ENCODE measurements at places on chromosomes 13 and 19. TPM values are rescaled to one million over a fixed set of nuclear protein-coding genes. Genes with fewer than 3 reads are reported as not detected.

- DNase-seq, result no peak
These were observed 27.9 kb upstream of the DLEU7 start for GRCh38 chr13:50871405-50871804.

DNA sequence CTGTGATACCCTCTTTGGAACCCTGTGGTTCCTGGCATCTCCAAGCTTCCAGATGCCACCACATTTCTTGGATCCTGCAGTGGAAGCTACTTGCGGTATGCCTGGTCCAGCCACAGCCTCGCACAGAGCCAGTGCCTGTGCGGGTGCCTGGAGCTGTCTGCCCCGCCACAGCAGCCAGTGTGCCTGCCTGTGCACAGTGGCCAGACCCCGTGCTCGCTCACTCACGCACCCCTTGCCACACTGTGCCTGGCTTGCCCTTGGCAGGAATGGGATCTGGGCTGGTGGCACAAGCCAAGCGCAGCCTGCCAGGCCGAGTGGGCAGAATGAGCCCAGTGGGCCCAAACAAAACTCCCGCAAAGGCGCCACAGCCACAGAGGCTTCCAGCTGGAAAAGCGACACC lies 26.2 kb downstream of the POMP start:
- no peak for DNase-seq

- DNase-seq, result no peak
These were observed at the start of the genes PEG3 and ZIM2 for GRCh38 chr19:56840451-56841192. PEG3 (minus strand) TSS chr19:56840726; CDS start chr19:56824655, 16,071 bp downstream. ZIM2 (minus strand) TSS chr19:56840726; CDS start chr19:56824277, 16,449 bp downstream.

DNA sequence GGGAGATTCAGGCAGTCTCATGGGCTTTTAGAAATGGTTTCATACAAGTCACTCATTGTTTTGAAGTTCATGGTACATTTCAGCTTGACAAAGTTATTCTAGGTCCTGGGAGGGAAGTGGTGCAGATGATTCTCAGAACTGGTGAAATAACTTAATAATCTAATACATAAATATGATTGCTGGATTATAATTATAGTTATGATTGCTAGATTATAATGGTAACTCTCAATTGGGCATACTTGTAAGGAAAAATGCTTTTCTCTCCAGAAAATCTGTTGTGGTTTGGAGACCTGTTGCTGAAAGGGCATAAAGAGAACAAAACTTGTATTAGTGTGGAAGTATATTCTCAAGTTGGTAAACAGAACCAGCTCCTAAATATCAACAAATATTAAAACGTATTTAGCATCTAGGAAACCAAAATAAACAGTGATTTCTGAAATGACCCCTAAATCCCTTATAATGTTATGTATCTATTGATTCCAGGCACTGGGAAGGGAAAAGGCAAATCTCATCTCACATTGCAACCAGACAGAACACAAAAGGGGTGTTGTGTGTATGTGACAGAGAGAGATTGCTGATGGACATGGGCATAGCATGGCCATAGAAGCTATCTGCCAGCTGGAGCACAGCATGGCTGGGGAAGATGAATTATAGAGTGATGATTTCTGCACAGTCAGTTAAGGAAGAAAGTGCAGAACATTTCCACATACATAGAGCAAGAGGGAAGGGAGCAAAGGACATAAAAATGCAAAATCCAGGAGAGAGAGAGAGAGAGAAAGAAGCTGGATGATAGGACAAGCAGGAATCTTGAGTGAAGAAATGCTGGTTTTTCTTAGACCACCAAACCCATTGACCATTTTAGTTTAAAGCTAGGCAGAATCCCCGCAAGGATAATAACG lies 87.1 kb upstream of the FRY start:
- no peak for DNase-seq

DNA sequence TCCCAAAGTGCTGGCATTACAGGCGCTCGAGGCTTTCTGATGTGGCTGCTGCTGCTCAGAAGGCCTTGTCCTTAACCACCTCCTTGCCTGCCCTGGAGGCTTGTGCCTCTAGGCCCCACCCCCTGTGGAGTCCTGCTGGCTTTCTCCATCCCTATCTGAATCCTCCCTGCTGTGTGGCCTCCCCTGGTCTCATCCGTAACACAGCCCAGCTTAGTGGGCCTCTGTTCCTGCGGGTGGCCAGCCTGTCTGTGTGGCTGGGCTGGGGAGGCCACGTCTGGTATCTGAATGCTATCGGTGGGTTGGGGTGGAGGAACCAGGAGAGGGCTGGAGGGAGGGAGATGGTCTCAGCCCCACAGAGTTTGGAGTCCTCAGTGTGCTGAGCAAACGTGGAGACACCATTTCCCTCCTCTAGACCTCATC lies 4.7 kb downstream of the RPL28 start:
- no peak for DNase-seq

DNA sequence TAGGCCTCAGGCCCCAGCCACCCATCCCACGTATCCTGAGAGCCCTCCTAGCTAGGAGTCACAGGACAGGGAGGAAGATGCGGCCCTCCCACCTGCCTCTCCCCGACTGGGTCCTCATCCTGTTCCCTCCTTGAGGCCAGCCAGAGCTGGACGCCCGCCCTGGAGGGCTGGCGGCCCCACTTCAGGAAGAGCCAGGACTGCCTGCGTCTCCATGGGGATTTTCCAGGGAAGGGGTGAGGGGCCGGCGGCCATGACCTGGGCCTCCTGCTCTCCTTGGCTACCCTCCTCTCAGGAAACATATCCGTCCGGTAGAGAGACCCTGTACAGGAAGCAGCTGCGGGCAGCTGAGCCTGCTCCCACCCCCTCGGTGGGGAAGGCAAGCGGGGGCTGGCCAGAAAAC lies 11.3 kb upstream of the PRKD2 start:
- no peak for DNase-seq

- DNase-seq, result no peak
These were observed 48.8 kb downstream of the COMP start for GRCh38 chr19:18742324-18742723.

DNA sequence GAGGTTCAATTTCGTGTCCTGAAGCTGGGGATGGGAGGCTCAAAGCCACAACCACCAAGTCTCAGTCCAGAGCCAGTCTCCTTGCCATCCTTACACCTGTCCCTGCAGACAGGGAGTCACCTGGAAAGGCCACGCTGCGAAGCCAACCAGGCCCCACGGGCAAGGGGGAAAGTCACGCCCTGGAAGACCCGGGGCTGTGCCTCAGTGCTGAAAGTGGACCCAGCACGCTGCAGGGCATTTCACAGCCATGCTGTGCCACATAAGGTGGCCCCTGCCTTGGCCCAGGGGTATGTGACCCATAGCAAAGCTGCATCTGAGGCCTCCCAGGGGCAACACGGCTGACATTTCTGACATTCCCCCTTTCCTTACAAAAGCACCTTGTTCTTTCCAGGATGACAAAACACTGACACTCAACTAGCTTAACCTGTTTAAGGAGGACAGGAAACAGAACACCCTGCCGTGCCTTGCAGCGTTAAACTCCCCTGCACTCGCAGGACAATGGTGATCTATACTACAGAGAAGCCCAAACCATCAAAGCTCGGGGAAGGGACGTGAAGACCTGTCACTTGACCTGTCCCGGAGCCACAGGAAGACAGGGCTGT lies 14.8 kb downstream of the CHERP start:
- DNase-seq, result no peak

DNA sequence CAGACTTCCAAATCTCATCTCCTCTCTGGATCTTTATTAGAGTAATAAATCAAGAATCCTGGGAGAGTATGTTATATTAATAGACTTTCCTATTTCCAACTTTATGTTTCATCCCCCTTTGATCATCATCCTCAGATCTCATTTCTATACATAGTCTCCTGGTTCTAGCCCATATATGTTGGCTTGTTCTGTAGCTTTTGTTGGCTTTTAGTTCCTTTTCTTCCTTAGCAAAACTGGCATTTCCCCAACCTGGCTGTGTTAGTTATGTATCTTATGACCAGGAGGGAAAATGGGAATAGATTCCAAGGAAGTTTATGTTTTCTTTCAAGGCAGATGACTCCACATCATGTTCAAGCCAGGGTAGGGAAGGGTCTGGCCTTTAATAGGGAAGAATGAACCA lies 2464.5 kb downstream of the PCDH9 start:
- no peak for DNase-seq

- no peak for DNase-seq
These were observed 526.0 kb downstream of the PCDH9 start for GRCh38 chr13:66704110-66704509.

- DNase-seq, result no peak
These were observed 11.2 kb downstream of the WDFY2 start for GRCh38 chr13:51595416-51595815.

- no peak for DNase-seq
These were observed at the start of gene FAM124A for GRCh38 chr13:51222037-51222685. FAM124A (plus strand) TSS chr13:51222398; CDS start chr13:51222502, 104 bp downstream.

DNA sequence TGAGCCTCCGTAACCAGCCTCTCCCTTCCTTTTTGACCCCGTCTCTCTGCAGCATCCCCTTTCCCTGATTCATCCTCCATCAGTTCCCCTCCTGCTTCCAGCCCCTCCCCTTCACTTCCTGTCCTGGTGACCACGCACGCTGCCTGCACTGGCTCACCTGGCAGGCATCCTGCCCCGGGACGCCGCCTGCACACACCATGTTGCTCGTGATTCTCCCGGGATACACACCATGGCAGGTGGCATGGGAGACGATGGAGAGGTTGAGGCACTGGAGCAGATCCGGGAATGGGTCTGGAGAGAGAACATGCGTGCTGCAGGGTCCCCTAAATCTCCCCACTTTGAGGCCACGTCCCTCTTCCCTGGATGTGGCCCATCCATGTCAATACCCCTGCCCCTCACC lies 4.2 kb downstream of the KLK12 start:
- DNase-seq, result no peak

GRCh38 chr19:1978346-1978894 lies 37.1 kb downstream of the BTBD2 start:
- DNase-seq, result no peak

- DNase-seq, result no peak
These were observed 49.9 kb downstream of the UGGT2 start for GRCh38 chr13:96003304-96003703.

DNA sequence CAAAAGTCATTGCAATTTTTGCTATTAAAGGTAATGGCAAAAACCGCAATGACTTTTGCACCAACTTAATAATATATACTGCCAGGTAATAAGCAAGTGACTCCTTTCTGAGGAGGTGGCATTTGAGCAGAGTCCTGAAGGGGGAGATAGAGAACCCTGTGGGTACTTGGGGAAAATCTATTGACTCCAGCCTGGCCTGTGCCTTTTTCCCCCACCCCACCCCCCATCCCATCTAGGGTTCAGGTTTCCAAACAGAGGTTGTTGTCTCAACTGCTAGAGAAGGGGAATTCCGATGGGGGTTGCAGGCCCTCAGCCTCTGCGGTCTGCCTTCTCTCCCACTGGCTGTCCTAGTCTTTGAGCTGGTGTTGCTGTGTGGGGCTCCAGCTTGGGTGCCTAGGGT lies 11.5 kb downstream of the S1PR2 start:
- DNase-seq, result no peak

GRCh38 chr13:44211286-44211685 lies 162.3 kb upstream of the SERP2 start:
- no peak for DNase-seq

GRCh38 chr13:61852116-61852619 lies 436.5 kb upstream of the PCDH20 start:
- DNase-seq, result no peak

- DNase-seq, result no peak
These were observed 119.2 kb upstream of the ABCC4 start for GRCh38 chr13:95420501-95420900.

DNA sequence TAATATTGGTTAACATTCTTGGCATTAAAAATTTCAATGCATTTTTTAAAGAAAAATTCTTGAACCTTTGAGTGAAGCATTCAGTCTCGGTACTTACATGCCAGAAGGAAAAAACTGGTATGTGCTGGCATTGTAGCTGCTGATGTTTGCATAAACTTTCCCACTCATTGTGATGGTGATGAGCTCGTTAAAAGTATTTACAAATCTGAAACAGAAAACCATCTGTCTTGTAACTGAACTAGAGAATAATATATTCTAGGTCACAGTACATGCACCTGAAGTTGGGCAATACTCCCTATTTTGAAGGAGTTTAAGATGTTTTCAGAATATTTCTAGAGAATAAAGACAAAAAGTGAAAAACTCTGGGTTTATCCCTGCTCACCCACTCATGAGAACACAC lies 64.1 kb downstream of the SLC15A1 start:
- DNase-seq, result no peak

DNA sequence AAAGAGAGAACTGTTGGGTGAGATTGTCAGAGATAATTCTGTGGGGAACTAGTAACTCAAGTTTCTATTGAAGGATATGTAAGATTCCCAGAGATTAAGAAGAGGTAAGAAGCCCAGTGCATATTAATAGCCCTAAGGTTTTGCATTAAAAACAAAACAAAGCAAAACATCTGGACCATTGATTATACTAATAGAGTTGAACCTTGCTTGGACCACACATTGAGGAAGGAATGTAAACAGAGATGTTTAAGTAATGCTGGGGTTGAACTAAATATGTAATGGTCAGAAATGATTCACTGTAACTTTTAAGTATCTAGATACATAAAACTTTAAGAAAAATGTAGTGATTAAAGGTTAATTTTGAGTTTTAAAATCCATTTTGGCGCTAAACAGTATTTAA lies 1770.0 kb downstream of the PCDH9 start:
- DNase-seq, result no peak

DNA sequence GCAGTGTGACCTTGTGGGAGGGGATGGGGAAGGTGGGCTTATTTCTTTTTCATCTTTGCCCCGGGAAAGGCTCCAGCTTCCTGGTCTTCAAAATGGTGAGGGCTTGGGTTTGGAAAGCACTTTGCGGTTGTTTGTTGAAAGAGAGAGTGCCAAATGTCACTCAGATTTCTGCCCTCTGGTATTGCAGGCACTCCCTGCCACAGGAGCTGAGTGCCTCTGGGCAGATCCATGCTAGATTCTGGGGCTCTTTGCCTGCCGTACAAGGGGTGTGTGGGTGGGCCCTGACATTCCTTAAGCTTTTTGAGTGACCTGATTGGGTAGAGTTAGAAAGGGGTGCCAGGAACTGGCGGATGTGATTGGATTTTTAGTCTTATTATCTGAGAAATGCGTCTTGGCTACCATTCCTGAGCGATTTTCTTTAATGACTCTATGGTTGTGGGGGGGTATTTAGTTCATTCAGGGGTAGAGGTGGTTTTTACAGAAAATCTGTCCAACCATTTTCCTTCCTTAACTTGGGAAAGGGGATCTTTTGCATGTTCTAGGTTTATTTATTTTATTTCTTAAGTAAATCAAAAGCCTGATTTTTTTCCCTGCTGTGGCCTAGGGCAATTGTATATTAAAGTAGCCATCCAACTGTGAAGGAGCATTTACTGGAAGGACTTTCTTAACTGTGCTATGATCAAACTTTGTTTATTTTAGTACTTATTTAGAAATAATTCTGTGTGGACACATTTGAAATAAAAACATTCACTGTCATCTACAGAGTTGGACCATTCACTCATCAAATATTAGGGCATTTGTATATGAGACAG lies 3.2 kb downstream of the ARHGAP35 start:
- DNase-seq, result no peak

The ZNF681 gene
- 0.38 TPM for total RNA-seq

The MEDAG gene
- 11.7 TPM for total RNA-seq

The SYNGR4 gene
- not detected for total RNA-seq

The LGALS4 gene
- total RNA-seq, result 0.54 TPM

The TEX101 gene
- not detected for total RNA-seq

The NLRP4 gene
- total RNA-seq, result not detected

The TRPC4 gene
- 1.1 TPM for total RNA-seq

The MAB21L1 gene
- total RNA-seq, result 0.27 TPM

The LRG1 gene
- total RNA-seq, result 0.43 TPM

The CEACAM21 gene
- total RNA-seq, result 0.27 TPM

Measured in cardiac septum (tissue), 1 donor.